Left forelimb (tissue), 1 donor: ENCODE measurements at places on chromosomes 13 and 19.

- DNase-seq = no peak
Observed at GRCh38 chr19:50735869-50736268, 12.7 kb downstream of the CLEC11A start.

DNA sequence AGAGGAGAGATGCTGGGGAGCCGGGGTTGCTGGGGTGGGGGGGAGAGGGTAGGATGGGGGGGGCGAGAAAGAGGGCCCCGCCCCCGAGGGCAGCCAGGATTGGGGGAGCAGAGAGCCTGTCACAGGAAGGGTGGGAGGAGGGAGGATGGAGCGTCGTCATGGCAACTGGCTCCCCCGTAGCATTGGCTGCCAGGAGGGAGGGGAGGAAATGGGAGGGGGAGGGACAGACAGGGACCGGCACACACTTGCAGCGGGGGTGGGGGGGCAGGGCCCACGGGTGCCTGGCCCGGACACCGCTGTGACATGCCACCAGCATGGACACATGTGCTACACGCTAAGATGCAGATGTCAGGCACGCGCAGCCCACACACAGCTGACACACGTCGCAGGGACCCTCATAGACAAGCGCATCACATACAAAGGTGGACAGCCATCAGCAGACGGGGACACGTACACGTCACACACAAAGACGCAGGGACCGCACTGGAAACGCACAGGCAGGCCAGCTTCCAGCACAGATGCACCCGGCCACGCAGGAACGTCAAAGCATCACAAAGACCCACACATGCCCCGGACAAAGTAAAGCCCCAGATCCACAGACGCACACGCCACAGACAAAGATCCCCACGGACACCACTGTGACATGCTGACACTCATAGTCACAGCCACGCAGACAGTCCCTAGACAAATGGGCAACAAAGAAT, at the start of gene LMTK3:
Gene LMTK3 (minus strand): TSS at position 36 of the 704 bp plus-strand sequence. CDS start 259 bp downstream, outside the sequence.
- DNase-seq = no peak

- DNase-seq = no peak
Observed at GRCh38 chr19:46350029-46350757, 3.3 kb downstream of the PPP5C start.

GRCh38 chr19:9580728-9581127, 3.6 kb downstream of the ZNF121 start:
- no peak for DNase-seq

- no peak for DNase-seq
Observed at GRCh38 chr19:7560255-7560654, 24.7 kb downstream of the PNPLA6 start.

DNA sequence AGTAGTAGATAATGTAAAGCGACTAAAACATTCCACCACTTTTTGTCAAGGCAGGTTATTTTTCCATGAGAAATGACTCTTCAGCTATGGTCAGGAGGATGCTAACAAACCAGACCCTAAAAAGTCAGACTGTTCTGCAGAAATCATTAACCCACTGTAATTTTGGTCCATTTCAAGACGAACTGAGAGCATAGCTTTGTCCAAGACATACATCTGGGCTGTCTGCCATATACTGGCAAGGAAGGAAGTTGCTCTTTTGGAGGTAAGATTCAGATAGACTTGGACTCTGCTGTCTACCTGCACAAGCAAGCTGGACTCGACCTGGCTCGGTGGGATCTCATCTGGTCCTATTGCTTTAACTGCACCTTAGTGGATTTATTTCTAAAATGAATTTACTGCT, 207.8 kb downstream of the POSTN start:
- no peak for DNase-seq

GRCh38 chr19:41702171-41702651, 6.2 kb upstream of the CEACAM5 start:
- peak; percentile 51 for DNase-seq

DNA sequence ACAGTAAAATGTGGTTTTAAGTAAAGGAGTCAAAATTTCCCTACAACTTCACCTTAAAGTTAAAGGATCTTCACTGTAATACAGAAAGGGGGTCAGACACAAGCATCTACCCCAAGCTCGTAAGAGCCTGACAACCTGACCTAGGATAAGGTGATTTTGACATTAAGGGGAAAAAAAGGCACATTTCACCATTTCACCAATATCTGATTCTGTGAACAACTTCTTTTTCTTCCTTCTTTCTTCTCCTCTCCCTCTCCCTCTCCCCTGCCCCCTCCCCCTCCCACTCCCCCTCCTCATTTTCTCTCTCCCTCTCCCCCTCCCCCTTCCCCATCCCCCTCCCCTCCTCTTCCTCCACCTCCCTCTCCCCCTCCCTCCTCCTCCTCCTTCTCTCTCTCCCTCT, 796.7 kb upstream of the ARGLU1 start:
- no peak for DNase-seq

DNA sequence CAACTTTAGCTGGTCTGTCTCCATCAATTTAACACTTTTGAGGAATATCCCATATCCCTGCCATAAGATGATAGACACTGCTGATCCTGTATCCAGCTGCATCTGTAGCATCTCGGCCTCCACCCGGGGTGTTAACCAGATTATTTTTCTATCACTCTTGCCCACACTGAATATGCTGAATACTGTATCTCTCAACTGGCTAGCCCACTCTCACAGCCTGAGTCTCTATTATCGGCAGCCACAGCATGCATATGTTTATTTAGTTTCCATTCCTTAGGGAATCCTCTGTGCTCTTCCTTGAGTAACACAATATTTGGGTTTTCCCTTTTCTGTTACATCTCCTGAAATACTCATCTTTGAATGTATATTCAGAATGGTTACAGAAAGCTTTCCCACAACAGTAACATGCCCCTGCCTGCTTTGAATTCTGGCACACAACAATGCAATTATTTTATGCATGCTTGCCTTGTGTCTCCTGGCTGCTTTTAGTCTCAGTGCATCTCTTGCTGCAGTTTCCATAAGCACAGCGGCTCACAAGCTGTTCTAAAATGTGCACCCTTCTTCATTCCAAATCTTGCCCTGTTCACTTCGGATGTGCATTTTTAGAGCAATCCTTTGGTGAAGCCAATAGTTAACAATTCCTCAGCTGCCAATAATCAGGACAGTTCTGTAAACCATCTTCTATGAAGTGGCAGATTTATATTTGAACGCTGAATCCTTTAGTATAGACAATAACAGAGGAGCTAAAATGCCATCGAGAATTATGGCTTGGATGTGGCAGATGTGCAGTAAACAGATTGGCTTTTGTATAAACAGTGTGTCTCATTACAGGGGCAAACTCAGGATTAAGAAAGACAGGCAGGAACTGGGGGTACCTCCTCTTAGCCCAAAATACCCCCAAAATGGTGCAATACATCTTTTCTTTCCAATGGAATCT, 261.9 kb upstream of the SOX21 start:
- DNase-seq = no peak

DNA sequence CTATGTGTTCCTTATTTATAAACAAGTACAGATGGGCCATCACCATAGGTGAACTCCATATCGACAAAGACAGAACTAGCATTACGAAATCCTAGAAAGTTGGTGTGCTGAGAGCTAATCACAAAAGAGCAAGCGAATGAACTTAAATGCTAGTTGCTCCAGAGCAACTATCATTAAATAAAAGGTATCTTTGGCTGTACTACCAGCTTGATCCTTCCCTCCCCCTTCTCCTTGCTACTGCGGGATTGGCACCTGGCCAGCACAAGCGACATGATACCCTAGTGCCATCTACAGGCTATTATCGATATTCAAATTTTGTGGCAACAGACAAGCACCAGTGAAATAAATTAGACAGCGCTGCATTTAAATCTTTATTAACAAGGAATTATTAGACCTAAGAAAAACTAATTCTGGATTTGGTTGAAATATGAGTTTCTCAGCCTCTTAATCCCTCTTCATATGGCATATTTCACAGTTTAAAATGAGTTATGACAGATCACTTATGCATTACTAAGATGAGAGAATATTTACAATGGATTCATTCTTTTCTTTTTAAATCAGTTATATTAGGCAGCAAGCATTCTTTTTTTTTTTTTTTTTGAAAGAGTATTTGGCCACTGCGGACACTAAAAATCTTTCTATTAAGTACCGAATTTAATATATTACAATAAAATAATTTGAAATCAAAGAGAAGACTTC, 5.8 kb downstream of the PCDH9 start:
- DNase-seq = peak; percentile 85

GRCh38 chr13:92418818-92419412, 807.7 kb upstream of the GPC6 start:
- no peak for DNase-seq

GRCh38 chr19:38650172-38650775, 2.8 kb downstream of the ACTN4 start:
- no peak for DNase-seq

GRCh38 chr13:82847595-82847994, 1034.7 kb downstream of the SLITRK1 start:
- DNase-seq = no peak

DNA sequence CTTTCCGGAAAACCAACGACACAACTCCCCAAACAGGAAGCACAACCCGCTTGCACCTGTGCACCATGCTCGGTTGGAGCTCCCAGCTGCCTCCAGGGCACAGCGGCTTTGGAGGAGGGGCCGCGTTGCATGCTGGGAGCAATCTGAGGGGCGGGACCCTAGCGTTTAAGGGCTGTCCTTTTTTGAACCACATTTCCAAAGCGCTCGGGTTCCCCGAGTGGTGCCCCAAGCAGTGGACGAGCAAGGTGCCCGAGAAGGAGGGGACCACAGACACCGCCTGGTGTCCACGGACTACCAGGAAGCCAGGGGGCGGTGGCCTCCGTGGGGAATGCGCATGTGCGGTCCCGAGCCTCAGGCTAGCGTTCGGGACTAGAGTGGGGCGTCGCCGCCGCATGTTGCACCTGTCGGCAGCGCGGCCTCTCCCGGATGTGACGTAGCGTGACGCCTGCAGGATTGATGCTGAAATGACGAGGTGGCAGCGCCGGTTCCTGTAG, 11.9 kb upstream of the ZNF57 start:
- peak; percentile 60 for DNase-seq

DNA sequence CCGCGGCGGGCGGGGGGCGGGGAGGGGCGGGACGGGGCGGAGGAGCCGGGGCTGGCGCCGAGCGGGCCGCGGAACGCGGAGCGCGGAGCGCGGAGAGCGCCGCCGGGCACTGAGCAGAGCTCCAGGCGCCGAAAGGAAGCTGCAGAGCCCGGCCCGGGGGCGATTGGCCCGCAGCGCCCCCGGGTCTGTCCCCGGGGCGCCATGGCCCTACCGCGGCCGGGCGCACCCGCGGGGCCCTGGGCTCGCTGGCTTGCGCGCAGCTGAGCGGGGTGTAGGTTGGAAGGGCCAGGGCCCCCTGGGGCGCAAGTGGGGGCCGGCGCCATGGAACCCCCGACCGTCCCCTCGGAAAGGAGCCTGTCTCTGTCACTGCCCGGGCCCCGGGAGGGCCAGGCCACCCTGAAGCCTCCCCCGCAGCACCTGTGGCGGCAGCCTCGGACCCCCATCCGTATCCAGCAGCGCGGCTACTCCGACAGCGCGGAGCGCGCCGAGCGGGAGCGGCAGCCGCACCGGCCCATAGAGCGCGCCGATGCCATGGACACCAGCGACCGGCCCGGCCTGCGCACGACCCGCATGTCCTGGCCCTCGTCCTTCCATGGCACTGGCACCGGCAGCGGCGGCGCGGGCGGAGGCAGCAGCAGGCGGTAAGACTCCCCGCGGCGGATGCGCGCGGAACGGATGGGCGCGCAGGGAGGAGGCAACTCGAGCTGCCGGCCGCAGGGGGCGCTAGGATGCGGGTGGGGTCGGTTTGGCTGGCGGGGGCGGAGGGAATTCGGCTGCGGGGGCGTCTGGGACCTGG, at the start of gene PDE4A:
Gene PDE4A (plus strand): TSS at position 95 of the 796 bp plus-strand sequence. CDS start 227 bp downstream, at position 322.
- DNase-seq = no peak

- no peak for DNase-seq
Observed at GRCh38 chr19:13428352-13428751, 77.9 kb downstream of the CACNA1A start.

DNA sequence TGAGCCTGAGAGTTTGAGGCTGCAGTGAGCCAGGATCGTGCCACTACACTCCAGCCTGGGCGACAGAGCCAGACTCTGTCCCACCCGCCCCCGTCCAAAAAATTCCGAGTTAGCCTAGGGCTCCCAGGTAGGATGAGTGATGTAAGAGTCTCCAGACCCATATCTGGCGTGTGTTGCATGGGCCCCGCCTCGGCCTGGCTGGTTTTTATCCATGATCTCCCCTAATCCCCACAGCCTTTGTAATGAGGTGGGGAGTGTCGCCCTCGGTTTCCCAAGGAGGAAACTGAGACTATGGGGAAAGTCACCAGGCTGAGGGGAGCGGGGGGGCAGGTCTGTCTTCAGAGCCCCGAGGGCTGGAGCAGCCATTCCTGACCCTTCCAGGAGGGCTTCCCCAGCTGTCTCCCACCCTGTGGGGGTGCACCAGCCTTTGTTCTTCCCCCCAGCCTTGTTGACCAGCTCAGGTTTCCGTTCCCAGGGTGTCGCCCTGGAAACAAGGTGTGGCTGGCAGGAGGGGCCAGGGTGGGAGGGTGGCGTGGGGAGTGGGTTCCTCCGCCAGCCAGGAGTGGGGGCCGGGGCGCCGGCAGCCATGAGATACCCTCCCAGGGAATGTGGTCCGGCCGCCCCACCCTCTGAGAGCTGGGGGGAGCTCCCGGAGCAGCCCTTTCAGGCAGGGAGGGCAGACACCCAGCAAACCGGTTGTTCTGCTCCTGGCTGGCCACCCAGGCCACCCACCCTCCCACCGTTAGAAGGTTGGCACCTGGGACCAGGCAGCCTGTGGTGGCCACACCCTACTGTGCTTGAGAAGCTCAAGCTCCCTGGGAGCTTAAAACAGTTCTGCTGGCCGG, 11.5 kb downstream of the MYH14 start:
- DNase-seq = no peak

DNA sequence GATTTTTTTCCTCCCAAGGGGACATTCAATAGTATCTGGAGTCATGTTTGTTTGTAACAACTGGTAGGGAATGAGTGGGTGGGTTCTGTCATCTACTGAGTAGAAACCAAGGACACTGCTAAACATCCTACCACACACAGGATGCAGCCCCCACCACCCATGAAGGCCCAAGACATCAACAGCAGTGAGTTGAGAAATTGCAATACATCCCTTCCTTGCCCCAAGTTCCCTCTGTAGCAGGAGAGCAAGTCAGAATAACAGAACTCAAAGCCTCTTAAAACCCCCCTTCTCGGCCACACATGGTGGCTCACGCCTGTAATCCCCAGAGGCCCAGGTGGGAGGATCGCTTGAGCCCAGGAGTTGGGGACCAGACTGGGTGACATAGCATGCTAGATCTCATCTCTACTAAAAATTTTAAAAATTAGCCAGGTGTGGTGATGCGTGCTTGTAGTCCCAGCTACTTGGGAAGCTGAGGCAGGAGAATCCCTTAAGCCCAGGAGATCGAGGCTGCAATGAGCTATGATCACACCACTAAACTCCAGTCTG, 2.4 kb upstream of the CYP2F1 start:
- no peak for DNase-seq

DNA sequence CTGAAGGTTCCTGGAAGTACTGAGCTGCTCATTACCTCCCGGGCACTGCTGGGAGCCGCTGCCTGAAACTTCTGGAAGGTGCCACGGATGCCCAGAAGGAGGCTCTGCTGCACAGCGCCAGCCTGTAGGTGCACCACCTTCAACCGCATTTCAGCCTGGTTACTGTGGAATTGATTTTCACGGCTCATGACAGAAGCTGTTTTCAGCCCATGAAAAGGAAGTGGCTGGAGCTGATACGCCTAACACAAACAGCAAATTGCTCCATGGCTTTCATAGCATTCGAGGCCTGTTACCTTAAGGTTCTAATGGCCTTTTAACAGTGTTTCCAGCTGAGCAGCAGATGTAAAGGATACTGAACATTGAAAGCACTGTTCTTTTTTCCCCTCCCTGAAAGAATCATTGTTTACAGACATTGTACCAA, 22.0 kb downstream of the GPC6 start:
- DNase-seq = no peak

GRCh38 chr19:6971366-6971765, 49.9 kb downstream of the MBD3L2B start:
- DNase-seq = no peak

- no peak for DNase-seq
Observed at GRCh38 chr19:39934584-39935363, at the start of gene FCGBP. Gene FCGBP (minus strand): TSS chr19:39934634.
